ENCODE measurements at places on chromosomes 13 and 19.

DNA sequence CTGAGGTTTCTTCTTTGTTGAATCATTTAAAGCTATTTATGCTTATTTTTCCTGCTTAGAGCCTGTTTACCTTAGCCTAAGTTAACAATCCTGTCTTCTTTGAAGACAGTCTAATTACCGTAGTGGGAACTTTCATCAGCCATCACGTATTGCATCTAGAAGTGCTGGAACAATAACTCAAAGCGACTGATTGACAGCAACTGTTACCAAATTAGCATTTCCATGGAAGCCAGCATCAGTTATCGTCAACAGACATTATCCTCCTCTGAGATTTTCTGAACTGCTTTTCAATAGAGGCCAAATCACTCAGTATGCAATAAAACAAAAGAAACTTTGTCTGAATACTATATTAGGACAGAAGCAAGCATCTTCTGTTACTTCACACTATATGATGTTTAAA is 433.3 kb upstream of the SLITRK1 start:
- DNase-seq, result no peak

- DNase-seq, result no peak
Measured at GRCh38 chr19:52748336-52748950, 13.6 kb upstream of the ZNF611 start.

GRCh38 chr13:45441633-45442032 is 23.1 kb upstream of the COG3 start:
- no peak for DNase-seq

GRCh38 chr19:8044018-8044417 is 8.5 kb upstream of the CCL25 start:
- DNase-seq, result no peak

GRCh38 chr13:80386002-80386401 is 45.1 kb upstream of the SPRY2 start:
- DNase-seq, result no peak

DNA sequence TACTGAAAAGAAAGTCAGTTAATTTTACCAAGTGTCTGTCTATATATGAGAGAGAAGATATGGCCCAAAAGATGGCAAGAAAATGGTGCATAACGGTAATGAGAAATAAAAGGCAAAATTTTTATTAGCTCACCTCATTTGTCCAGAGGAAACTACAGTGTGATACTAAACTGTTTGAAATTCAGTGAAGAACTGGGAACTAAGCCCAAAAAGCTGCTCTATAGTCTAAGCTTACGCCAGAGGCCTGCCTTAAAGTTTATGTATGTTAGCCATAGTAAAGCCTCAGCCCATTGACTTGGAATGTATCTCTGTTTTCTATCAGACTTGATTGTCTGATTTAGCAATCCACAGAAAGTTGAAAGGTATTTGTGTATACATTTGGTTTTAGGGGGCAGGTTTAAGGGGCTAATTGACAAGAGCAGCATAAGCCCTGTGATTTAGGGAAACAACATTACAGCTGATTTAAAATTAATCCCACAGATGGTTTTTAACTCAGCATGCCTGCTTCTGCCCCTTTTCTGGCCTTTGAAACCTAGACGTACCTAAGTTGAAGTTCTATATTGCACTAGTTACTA is 91.0 kb upstream of the MAB21L1 start:
- DNase-seq, result no peak

- peak; percentile 88 for DNase-seq
Measured at GRCh38 chr19:53394522-53394973, 401 bp upstream of the ZNF765 start.

DNA sequence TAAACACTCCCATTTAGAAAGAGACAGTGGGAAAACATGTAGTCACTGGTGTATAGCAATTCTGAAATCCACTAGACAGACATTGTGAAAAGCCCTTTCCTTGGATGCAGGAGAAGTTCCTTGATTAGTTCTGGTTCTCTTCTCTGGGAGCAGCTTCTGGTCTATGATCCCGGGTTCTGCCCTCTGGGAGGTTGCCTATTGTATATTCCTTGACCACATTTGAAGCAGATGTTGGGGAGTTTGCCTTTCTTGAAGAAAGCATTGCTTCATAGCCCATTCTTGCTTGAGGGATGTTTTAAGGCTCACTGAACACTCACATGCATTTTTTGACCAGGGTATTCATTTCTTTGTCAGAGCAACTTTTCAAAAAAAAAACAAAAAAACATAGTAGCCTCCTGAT is 211.9 kb downstream of the NDFIP2 start:
- DNase-seq, result no peak

DNA sequence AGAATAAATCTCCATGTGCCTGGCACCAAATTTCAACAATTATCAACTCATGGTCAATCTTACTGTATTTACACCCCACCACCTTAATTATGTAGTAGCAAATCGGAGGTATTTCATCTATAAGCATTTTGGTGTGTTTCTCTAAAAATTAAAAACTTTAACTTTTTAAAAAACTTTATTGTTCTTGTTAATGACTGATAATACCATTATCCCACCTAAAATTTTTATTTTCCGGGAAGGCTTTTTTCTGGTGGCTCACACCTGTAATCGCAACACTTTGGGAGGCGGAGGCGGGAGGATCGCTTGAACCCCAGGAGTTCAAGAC is 453 bp upstream of the PDCD2L start:
- no peak for DNase-seq

GRCh38 chr19:28602675-28603298 is 610.2 kb downstream of the UQCRFS1 start:
- DNase-seq, result no peak

DNA sequence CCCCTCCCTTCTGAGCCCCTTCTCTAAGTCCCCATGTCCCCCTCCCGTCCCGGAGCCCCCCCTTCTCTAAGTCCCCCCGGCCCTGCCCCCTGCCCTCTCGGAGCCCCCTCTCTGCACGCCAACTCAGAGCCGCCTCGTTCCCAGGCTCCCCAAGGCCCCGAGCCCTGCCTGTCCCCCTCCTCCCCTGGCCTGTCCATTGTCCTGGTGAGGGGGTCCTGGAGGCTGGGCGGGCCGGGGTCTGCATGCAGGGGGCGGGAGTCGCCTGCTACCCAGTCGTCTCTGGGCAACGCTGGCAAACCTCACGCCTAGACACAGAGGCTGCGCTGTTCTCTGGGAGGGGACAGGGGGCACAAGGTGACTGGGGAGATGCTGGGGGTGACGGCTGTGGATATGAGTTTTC is 39.2 kb upstream of the SEMA6B start:
- no peak for DNase-seq

- no peak for DNase-seq
Measured at GRCh38 chr13:45332036-45332830, 8.8 kb downstream of the TPT1 start.

- DNase-seq, result peak; percentile 74
Measured at GRCh38 chr19:30744741-30745475, 372.7 kb downstream of the ZNF536 start.

- DNase-seq, result no peak
Measured at GRCh38 chr13:39095500-39095899, 57.2 kb downstream of the NHLRC3 start.

- no peak for DNase-seq
Measured at GRCh38 chr19:50252111-50252886, 48.9 kb downstream of the MYH14 start.

GRCh38 chr19:49212016-49212701 is 54.6 kb downstream of the TRPM4 start:
- DNase-seq, result no peak

DNA sequence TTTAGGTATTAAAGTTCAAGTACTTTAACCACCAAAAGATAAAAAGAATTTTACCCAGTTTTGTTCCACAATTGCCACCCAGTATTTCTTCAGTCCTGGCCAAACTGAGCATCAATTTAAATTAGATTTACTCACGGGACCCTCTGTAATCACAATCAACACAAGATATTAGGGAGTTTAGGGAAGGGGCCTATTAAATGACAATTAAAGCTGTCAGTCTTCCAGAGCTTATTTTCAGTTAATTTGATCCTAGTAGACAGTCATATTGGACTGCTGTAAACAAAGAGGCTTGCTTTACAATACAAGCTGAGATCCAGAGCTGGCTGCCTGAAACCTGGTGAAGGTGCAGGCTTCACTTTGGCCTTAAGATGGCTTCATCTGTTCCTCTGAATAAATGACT is 321.2 kb upstream of the NBEA start:
- no peak for DNase-seq

GRCh38 chr13:49679246-49679645 is 12.0 kb downstream of the EBPL start:
- peak; percentile 11 for DNase-seq

GRCh38 chr13:75299246-75299645 is 182.7 kb downstream of the TBC1D4 start:
- no peak for DNase-seq

DNA sequence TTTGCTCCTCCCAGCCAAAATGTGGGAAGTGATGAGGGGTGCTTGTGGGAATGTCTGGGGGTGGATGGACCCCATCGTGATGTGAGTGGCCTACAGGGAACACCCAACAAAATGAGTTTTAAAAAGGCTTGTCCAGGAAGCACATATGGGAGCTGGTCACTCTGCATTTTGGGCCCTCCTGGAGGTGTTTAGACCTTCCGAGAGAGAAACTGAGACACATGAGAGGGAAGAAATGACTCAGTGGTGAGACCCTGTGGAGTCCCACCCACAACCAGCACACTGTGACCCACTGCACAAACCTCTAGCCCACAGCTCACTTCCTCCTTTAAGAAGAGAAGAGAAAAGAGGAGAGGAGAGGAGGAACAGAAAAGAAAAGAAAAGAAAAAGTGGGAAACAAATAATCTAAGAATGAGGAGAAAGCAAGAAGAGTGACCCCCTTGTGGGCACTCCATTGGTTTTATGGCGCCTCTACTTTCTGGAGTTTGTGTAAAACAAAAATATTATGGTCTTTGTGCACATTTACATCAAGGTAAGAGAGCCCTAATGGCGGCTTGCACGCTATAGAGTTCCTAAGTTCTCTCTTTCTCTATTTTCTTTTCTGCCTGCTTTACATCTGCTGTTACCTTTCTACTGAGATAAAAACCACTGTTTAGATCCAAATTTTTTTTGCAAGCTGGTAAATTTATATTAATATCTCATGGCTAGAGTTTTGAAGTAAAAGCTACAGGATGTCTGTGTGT is 13.3 kb upstream of the LILRB1 start:
- no peak for DNase-seq

- DNase-seq, result no peak
Measured at GRCh38 chr19:16922949-16923348, 34.1 kb downstream of the F2RL3 start.
